NCI-H1417 (cell line): ENCODE measurements at places on chromosomes 3 and 15.

- peak; percentile 45 for DNase-seq
These were observed 569.0 kb downstream of the TUSC7 start for GRCh38 chr3:117278424-117279190.

- DNase-seq, result peak; percentile 84
These were observed 315.7 kb upstream of the PROK2 start for GRCh38 chr3:72100601-72101187.

GRCh38 chr3:132253262-132253878, 63.8 kb upstream of the ACP3 start:
- DNase-seq, result peak; percentile 27

DNA sequence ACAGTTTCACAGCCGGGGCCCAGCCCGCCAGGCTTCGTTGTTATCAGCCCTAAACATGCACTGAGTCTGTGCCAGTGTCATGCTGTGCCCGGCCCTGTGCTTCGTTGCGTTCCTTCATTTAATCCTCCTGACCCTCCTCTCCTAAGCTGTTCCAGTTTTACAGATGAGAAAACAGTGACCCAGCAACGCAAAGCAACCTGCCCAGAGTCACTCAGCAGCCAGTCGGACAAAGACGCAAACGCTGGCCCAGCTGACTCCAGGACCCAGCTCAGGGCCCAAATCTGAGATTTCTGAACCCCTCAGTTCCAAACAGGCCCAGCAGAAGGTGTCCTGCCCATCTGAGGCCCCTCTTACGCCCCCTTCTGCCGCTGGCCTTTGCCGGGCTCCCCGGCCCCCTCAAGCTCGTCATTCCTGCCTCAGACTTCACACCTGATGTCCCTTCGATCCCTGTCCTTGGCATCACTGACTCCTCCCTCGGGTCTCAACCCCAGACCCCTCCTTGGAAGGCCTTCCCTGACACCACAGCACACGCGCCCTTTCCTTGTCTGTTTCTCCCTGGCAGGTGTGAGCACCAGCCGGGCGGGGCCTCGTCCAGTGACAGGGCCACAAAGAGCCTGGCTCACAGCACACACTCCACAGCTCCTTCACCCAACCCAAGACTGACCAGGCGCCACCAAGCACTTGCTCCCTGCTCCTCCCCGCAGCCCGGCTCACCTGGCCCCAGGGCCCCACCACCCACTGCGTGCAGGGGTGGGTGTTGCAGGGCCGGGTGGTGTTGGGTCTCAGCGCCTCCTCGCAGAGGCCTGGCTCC, 48.1 kb downstream of the ADAMTS7 start:
- no peak for DNase-seq

DNA sequence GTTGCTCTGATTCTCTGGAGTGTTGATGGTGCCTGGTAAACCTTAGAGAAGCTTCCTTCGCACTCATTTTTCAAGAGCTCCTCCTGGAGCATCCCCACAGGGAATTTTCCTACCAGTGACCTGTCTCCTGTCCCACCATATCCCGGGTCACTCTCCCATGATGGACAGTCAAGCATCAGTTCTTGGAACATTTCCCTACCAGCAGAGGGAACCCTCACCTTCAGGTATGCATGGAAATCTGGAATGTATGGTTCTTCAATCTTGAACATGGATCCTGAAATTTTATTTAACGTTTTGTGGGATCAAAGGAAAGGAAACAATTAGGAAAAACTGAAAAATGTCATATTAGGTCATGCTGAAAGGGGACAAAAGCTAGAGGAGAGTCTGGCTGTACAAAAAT, 153.8 kb downstream of the SPATA16 start:
- no peak for DNase-seq

DNA sequence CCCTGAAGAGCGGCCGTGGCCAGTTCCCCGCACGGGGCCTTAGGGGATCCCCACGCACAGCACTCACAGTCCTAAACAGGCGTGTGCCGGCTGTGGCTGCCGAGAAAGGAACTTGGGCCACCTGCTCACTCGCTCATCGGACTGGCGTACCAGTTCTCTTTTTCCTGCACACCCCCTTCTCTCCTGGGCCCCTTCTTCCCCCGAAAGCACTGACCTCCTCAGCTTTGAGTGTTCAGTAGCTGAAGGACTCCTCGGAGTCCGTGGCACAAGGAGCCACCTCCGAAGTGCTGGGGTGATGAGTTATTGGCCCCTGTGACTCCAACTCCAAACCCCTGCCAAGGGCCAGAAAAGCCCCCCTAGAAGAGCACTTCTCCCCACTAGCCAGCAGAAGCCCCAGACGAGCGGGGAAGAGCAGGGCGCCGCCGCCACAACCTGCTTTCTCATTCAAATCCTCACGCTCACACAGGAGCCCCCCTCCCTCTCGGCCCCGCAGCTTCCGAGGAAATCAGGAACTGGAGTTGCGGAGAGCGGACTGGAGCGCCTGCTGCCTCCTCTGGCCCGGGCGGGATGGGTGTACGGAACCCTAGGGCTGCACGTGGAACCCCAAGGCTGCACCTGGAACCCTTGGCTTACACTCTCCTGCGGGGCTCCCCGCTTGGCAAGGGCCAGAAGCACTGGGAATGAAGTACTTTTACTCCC, at the start of gene PLCH1:
PLCH1 (minus strand) TSS at position 446 of the 699 bp plus-strand sequence. CDS start 40,847 bp downstream, outside the sequence.
- peak; percentile 77 for DNase-seq

DNA sequence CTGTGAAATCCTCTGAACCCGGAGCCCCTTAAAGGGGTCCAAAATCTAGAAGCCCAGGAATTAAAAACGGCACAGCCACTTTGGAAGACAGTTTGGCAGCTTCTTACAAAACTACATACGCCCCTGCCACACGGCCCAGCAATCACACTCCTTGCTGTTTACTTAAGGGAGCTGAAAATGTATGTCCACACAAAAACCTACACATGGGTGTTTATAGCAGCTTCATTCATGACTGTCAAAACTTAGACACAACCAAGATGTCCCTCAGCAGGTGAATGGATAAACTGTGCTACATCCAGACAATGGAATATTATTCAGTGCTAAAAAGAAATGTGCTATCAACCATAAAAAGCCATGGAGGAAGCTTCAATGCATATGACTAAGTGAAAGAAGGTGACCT, 162.5 kb downstream of the NUP210 start:
- DNase-seq, result no peak

DNA sequence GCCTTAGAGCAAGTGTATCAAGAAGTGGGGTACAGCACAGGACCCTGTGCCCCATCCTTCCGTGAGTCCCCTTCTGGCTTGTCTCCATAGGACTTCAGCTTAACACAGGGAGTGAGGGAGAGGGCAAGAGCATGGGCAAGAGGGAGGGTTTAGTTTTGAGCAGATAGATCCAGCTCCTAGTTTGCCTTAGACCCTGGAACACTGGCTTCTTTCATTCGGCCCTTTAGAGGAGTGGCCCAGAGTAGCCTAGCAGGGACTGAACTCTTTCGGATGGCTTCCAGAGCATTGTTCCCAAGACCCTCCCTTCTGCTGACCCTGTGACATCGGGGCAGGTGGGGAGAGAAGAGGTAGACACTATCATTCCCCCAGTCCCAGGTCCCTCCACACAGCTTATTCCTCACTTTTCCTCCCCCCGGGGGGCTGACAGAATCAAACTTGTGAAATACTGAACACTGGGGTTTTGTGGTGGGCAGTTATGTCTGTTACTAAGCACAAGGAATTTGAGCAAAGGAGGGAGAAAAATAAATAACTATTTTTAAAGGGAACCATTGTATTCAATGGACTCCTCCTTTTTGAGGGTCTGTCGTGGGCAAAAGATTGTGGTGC, 289.6 kb upstream of the C2CD4B start:
- no peak for DNase-seq
